COLO829 (cell line): ENCODE measurements at places on chromosomes 11 and 22.

- no peak for DNase-seq
Measured at GRCh38 chr11:64917663-64917995, 620 bp upstream of the ATG2A start.

DNA sequence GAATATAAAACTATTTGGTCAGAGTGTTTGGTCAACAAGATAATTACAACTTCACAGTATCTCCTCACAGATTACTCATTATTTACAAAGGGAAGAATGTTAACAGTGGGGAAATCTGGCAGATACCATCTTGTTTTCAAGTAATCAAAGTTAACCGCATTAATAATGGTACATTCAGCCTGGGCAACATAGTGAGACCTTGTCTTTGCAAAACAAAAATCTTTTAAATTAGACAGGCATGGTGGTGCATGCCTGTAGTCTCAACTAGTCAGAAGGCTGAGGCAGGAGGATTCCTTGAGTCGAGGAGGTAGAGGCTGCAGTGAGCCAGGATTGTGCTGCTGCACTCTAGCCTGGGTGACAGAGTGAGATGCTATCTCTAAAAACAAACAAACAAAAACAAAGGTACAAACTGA lies 78.5 kb downstream of the ACER3 start:
- no peak for DNase-seq

GRCh38 chr22:47168900-47169800 lies 406.7 kb downstream of the TBC1D22A start:
- DNase-seq, result no peak

DNA sequence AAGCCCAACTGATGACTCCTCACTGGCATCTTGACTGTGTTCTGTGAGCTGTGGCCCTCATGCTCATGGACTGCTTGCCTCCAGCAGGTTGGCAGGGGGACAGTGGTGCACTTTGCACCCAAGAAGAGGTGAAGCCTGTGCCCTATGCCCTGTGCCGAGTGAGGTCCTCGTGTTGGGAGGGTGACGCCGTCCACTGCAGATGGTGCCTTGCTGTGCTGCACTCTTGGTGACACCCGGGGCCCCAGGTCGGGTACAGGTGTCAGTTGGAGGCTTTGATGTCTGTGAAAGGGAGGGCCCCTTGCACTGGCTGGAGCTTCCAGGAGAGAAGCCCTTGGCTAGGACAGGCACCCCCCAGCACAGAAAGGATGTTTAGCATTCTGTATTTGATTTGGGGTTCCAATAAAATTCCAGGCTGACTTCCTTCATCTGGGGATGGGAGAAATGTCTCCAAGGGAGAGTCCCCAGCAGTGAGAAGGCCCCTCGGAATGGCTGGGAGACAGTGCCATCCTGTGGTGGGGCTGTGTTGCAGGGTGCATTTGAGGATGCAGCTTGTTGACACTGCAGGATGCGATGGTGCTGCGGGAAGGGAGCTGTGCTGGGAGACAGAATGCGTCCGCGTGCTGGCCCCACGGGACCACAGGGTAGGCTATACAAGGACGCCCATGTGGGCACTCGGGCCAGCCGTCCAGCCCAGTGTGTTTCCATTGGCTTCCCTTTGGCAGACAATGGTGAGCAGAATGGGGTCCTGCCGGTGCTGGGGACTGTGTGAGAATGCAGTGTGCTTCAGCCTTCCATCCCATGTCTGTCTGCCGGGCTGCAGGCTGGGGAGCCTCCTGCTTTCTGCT lies 2.5 kb upstream of the ZDHHC8 start:
- DNase-seq, result no peak

GRCh38 chr22:16601437-16602223 lies 9.0 kb upstream of the CCT8L2 start:
- no peak for DNase-seq

- no peak for DNase-seq
Measured at GRCh38 chr11:68973219-68973618, 7.6 kb downstream of the MRGPRD start.

DNA sequence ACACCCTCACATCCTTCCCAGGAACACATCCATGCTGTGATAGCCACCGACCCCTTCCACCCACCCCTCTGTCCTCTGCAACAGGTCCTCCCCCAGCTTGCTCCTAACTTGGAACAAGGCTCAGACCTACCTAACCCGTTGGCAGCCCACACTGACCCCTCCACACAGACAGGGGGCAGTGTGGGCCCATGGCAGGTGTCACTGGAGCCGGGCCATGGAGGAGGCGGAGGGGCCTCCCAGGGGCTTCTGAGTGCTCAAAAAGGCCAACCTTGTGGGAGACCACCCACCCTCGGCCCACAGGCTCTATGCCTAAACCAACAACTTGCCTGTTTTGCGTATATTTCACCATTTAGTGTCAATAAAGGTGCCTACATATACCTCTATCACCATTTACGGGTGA lies 57.0 kb downstream of the CERK start:
- peak; percentile 18 for DNase-seq

DNA sequence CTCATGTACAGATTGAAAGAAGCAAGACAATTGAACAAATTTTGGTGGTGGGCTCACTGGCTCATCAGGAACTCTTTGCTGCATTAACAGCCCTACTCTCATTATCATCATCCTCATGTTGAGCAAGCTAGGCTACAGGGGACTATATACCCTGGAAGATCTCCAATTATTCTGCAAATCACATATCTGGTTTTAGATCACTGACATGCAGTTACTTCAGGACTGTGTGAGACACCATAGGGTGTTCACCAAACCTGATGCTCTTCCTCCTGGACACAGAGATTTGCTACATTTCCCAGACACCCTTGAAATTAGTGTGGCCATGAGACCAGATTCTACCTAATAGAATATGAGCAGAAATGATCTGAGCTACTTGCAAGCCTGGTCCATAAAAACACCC lies 23.0 kb upstream of the ME3 start:
- no peak for DNase-seq

DNA sequence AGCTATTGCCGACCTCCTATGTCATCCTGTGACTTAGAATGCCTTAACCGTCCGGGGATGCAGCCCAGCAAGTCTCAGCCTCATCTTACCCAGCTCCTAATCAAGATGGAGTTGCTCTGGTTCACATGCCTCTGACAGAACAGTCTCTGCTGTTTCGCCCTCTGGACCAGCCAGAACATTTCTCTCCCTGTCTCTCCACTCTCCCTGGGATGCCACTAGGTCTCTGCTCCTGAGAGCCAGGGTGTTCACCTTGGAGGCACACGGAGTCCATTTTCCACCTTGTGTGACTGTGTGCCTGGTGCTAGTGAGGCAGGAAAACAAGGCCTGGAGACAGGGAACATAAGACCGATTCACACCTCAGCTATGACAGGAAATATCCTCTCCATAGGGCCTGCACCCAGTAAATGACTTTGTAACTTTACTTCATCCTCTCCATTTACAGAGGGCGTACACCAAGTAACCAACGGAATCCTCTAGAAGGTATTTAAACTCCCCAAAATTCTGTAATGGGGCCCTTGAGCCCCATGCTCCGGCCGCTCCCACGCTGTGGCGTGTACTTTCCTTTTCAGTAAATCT lies 16.8 kb upstream of the B4GALNT4 start:
- no peak for DNase-seq

GRCh38 chr11:58801302-58801701 lies 43.2 kb downstream of the GLYATL2 start:
- DNase-seq, result no peak

DNA sequence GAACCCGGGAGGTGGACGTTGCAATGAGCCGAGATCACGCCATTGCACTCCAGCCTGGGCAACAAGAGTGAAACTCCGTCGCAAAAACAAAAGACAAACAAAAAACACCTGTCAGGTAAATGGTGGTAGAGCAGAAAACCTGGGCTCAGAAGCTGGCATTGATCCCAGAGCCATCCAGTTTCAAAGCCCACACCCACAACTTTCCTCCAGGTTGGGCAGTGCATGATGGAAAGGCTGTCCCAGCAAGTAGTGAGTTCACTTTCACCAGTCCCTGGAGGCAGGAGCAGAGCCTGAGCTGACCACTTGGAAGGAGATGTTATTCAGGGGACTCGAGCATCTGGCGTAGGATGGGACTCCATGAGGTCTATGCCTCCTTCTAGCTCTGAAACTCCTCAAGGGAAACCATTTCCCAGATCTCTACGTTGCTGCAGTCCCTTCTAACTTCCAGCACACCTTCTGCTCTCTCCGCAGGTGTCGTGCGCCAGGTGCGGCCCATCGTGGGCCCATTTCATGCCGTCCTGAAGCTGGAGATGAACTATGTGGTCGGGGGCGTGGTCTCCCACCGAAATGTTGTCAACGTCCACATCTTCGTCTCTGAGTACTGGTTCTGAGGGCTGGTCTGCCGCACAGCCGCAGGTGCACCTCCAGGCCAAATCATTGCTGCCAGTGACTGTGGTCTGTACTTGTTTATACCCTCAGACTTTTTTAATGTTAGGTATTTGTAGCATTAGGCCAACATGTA lies 71.6 kb upstream of the ATXN10 start:
- no peak for DNase-seq

- no peak for DNase-seq
Measured at GRCh38 chr11:63939397-63939891, 642 bp downstream of the NAA40 start.

DNA sequence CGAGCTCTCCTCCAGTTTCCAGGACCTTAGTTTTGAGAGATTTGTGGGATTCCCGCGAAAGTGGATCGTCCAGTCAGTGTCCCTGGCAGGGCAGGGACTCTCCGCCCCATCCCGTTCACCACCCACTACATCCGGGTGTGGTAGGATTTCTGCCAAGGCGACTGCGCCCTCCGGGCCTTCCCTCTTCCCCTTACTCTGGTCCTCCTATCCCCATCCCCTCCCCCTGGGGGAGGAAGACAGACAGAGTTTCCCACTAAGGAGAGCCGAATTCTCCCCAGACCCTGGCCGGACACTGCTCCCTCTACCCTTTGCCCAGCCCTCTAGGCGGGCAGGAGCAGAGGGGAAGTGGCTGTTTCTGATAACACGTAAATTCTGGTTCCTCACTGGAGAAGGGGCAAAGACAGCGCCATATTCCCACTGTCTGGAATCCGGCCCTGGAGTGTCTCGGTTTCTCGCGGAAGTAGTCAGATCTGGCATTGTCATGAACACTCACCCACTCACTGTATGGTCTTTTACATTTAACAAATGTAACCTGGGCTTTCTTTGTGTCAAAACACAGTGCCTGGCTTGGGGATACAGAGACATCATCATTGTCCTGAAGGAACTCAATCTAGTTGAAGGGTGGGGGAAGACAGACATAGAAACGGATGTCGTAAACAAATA lies 1.1 kb upstream of the NECTIN1 start:
- peak; percentile 82 for DNase-seq

GRCh38 chr11:58530236-58530635 lies 22.3 kb upstream of the OR5B21 start:
- no peak for DNase-seq

DNA sequence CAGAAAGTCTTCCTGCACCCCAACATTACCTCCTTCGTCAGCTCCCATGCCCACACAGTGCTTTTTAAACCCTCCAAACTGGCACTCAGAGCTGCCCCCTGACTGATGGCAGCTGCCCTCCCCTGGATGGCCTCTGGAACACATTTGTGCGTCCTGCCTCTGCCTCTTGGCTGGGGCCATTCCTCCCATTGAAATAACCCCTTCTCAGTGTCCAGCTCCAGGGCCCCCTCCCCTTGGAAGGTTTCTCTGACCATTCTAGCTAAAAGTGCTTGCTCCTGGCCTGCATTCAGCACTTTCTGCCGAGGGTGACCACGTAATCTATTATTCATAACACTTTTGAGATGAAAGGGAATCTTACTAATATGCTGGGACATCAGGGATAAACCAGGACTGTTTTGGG lies 130.0 kb downstream of the PARVA start:
- DNase-seq, result no peak

DNA sequence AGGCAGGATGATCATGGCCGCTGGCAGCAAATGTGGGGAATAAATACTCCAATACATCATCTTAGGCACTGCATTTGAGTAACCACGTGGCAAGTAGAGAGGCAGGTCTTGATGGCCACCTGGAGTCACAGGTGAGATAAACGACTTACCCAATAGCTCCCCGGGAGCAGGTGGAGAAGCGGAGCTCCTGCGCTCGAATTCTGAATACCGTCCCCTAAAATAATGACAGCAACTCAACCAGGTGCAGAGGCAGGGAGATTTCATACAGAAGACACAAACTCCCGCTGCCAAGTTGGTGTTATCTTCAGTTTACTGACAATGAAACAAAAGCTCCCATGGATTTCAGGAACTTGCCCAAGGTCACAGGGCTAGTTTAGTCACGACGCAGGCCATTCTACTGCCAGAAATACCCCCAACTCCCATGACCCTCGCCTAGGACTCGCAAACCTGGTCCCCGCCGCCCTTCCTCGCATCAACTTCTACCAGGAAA lies 437 bp downstream of the SLC43A3 start:
- no peak for DNase-seq

- no peak for DNase-seq
Measured at GRCh38 chr11:63462137-63462536, 28.8 kb downstream of the PLAAT5 start.

DNA sequence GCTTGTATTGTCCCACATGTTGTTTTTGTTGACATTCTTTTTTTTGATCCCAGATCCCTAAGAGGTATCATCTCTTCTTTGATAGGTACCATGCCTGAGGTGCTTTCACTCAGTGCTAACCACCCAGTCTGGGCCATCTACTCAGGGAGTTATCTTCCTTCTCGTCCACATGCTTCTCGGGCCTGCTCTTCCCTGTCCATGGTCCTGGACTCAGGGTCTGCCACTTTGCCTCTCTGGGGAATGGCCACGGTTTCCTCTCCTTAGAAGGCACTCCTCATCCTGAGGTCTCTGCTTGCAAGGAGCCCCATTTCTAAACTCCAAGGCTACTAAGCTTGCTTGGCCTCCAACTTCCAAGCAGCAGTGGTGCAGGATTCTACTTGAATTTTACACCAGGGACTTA lies 227.0 kb upstream of the NCAM1 start:
- peak; percentile 16 for DNase-seq

DNA sequence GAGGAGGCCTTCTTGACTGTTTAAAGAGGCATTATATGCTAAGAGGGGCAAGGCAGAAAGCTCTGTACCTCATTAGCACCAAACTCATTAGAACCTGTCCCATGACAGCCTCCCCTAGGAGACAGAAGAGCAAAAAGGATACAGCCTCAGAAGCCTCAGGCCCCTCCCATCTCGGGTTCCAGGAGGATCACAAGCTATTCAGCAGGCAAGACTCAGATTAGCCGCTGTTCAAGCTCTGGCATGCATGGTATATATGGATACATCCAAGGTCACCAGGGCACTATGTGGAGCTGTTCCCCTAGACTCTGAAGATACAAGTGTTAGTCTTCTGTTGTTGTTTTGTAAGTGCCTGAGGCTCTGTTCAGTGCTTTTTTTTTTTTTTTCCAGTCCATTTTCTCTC lies 32.1 kb downstream of the ATXN10 start:
- no peak for DNase-seq

GRCh38 chr11:111836721-111837120 lies 34.7 kb downstream of the ALG9 start:
- no peak for DNase-seq

DNA sequence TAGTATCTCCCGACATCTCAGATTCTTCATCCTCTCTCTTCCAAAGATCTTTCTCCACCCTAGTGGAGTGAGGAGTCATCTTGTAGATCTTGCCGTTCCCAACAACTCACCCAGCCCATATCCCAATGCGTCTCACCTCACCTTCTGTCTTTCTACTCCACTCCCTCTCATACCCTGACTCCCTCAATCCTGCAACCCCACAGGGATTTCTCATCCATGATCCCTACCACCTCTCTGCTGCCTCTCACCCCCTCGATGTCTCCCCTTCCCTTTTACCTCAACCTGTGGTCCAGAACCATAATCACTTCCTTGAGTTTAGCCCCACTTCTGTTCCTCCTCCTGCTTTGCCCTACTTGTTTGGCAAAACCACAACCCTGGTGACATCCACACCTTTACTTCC lies 41.7 kb downstream of the OTOG start:
- DNase-seq, result no peak
